ENCODE measurements at places on chromosomes 5 and 9.

- no peak for DNase-seq
Measured at GRCh38 chr5:41736641-41737040, 133.6 kb downstream of the OXCT1 start.

DNA sequence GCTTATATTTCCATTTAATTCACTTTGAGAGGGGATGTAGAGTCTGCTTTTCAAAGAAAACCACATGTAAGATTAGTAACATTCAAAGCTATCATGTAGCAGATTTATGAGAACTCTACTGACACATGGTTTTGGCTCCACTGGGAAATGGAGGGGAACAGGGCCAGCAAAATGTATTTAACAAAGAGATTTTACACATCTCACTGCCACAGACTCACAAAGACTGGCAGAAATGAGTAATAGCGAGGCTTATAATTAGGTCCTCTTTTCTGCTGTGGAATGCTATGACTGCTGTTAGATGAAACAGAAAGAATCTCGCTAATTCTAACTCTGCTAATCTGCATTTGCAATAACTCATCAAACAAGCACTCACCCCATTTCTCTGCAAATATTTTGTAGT, 4.5 kb downstream of the DAP start:
- no peak for DNase-seq

DNA sequence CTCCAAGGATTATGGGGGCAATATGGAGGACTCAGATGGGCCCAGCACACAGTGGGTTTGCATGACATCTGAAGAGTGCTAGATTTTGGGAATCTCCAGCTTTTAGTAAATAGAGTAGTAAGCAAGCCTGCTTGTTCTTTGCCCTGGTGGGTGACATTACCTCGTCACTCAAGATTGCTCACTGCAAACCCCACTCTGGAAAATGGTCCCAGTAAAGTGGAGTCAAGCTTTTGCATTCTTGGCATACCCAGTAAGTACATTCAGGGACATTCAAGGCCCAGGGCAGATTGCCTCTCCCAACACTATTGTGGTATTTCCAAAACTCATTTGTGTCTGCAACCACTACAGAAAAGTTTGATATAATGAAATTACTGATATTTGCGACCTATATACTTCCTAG, 118.5 kb downstream of the INVS start:
- no peak for DNase-seq

DNA sequence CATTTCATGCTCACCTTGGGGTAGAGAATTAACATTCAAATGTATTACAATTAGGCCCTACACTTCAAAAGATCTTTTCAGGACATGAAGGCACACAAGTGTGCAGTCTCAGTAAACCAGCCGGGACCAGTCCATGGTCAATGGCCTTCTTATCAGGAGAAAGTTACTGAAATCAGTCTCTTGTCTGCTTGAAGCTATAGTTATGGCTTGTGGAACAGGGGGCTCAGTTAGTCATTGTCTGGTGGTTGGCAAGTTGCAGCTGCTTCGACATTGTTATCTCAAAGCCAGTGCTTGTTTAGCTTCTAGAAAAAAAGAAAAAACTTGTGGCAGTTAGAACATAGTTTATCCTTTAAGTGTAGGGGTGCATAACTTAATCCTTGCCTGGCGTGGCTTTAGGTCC, 213.1 kb upstream of the ACO1 start:
- no peak for DNase-seq

DNA sequence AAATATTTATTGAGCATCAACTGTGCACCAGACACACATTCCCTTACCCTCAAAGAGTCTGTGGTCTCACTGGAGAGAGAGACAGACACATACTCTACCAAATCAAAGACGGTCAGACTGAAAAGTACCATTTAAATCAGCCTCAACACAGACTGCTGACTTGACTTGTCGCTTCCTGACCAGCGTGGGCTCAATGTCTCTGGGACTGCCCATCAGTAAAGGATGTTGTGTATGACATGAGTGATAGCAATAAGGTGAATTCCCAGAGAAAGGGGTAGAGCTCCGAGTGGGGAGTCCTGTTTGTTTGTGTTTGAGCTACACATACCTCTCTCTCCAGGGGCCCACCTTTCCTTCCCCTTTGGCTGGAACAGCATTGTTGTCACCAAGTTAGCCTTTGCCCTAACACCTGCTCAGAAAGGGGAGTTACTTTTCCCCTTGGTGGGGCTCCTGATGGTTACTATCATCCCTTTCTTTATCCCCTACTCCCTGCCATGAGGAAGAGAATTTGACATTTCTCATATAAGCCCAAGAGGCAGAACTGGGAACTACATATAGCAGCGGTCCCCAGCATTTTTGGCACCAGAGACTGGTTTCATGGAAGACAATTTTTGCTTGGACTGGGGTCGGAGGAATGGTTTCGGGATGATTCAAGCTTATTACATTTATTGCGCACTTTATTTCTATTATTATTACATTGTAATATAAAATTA, 33.9 kb downstream of the NR4A3 start:
- no peak for DNase-seq

Measured in T-helper 17 cell (primary cell).